ENCODE measurements at places on chromosomes 6 and 20.
A peak's percentile ranks its signal among the peaks of the same experiment; 100 is the strongest.

GRCh38 chr6:107489636-107490565, at the start of gene SOBP:
TSS of gene SOBP (plus strand) at chr6:107490117. CDS start at chr6:107490617, 500 bp downstream.
- DNase-seq, result no peak
- H3K27me3 ChIP-seq, result peaks cover 9% of the 10 kb centered on the region
- peak within 1 kb of the TSS; percentile 94 for H3K4me3 ChIP-seq
- no peak within 1 kb of the TSS for H3K27ac ChIP-seq
- peaks cover 15% of the 10 kb centered on the region for H3K4me1 ChIP-seq

DNA sequence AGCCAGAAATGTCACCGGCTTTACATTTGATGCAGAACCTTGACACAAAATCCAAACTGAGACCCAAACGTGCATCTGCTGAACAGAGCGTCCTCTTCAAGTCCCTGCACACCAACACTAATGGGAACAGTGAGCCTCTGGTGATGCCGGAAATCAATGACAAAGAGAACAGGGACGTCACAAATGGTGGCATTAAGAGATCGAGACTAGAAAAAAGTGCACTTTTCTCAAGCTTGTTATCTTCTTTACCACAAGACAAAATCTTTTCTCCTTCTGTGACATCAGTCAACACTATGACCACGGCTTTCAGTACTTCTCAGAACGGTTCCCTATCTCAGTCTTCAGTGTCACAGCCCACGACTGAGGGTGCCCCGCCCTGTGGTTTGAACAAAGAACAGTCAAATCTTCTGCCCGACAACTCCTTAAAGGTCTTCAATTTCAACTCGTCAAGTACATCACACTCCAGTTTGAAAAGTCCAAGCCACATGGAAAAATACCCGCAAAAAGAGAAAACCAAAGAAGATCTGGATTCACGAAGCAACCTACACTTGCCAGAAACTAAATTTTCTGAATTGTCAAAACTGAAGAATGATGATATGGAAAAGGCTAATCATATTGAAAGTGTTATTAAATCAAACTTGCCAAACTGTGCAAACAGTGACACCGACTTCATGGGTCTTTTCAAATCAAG, 108.4 kb downstream of the RTN4IP1 start:
- no peaks in the 10 kb centered on the region for H3K27me3 ChIP-seq
- peak; percentile 95 for DNase-seq
- peak overlapping the region; percentile 93 for H3K27ac ChIP-seq
- peaks cover under 1% of the 10 kb centered on the region for H3K36me3 ChIP-seq

DNA sequence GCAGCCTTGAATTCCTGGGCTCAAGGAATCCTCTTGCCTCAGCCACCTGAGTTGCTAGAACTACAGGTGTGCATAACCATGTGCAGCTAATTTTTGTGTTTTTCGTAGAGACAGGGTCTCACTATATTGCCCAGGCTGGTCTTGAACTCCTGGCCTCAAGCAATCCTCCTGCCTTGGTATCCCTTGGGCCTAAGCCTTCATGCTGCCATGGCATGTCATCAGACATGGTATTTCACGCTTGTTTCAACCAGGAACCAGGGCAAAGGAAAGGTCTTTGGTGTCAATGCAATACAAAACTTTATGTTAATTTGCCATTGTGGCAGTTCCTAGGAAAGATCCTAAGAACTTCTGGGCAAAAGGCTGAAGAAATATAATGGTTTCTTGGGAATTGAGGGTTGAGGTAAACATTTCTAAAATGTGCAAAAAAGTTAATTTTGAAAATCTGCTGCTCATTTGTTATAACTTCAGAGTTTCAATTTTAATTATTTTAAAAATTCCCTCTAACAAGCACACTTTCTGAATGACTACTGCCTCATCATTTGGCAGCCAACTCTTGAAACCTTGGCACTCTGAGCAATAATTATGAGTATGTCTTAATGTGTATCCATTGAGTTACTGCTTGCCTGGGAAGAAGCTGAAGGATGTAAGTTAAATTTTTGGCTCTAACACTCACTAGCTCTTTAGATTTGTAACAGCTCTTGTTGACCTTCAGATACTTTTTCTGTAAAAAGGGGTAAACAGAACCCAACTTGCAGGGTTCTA, 154.1 kb downstream of the GJA10 start:
- H3K4me3 ChIP-seq, result no peak overlapping the region
- no peaks in the 10 kb centered on the region for H3K36me3 ChIP-seq

GRCh38 chr6:22062807-22063408, 233.9 kb downstream of the PRL start:
- peaks cover 44% of the 10 kb centered on the region for H3K4me1 ChIP-seq
- peak; percentile 69 for DNase-seq
- H3K27me3 ChIP-seq, result no peaks in the 10 kb centered on the region
- no peak overlapping the region for H3K4me3 ChIP-seq
- H3K36me3 ChIP-seq, result no peaks in the 10 kb centered on the region
- H3K27ac ChIP-seq, result peak overlapping the region; percentile 72

DNA sequence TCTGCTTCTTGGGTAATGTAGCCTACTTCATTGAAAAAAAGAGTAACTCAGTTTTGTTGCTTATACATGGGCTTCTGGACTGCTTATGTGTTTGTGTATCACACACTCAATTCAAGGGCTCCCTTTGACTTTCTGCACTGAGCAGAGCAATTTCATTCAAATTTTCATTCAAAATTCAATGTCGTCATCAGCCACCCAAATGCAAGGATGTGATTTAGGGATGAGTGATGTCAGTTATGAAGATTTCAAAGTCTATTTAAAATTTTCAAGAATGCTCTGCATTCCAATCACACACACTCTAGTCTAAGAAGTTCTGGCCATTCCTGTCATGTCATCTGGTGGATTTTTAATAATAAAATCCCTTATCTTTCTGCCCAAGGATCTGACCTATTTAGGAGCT, 344.5 kb upstream of the ZFP64 start:
- no peaks in the 10 kb centered on the region for H3K36me3 ChIP-seq
- H3K27ac ChIP-seq, result no peak overlapping the region
- H3K27me3 ChIP-seq, result no peaks in the 10 kb centered on the region
- no peaks in the 10 kb centered on the region for H3K4me1 ChIP-seq
- DNase-seq, result no peak
- H3K4me3 ChIP-seq, result no peak overlapping the region

DNA sequence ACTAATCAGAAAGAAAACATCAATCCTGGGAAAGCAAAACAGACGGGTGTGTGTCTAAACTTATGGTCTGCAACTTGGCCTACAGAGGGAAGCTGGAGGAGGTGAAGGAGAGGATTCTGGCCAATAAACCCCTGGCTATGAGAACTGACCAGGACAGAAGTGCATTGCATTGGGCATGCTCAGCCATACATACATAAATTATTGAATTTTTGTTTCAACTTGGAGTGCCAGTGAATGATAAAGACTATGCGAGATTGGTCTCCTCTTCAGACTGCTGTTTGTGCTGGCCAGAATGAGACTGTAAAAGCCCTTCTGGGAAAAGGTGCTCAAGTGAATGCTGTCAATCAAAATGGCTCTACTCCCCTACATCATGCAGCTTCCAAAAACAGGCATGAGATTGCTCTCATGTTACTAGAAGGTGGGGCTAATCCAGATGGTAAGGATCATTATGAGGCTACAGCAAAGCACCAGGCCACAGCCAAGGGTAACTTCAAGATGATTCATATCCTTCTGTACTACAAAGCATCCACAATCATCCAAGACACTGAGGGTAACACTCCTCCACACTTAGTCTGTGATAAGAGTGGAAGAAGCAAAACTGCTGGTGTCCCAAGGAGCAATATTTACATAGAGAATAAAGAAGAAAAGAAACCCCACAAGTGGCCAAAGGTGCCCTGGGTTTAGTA, 17.4 kb downstream of the ADNP start:
- no peak for DNase-seq
- H3K36me3 ChIP-seq, result peaks cover 5% of the 10 kb centered on the region
- no peak overlapping the region for H3K27ac ChIP-seq

GRCh38 chr6:97465877-97466561, 183.0 kb upstream of the MMS22L start:
- no peak overlapping the region for H3K27ac ChIP-seq
- no peaks in the 10 kb centered on the region for H3K4me1 ChIP-seq
- H3K36me3 ChIP-seq, result no peaks in the 10 kb centered on the region
- DNase-seq, result no peak

GRCh38 chr6:17979479-17979878, 8.0 kb downstream of the KIF13A start:
- no peak overlapping the region for H3K27ac ChIP-seq
- no peak for DNase-seq
- no peak overlapping the region for H3K4me3 ChIP-seq
- no peaks in the 10 kb centered on the region for H3K36me3 ChIP-seq
- no peaks in the 10 kb centered on the region for H3K27me3 ChIP-seq
- no peaks in the 10 kb centered on the region for H3K4me1 ChIP-seq

GRCh38 chr20:40489886-40490285, 199.2 kb downstream of the MAFB start:
- H3K36me3 ChIP-seq, result no peaks in the 10 kb centered on the region
- no peaks in the 10 kb centered on the region for H3K27me3 ChIP-seq
- H3K27ac ChIP-seq, result no peak overlapping the region
- DNase-seq, result no peak
- H3K4me1 ChIP-seq, result no peaks in the 10 kb centered on the region

DNA sequence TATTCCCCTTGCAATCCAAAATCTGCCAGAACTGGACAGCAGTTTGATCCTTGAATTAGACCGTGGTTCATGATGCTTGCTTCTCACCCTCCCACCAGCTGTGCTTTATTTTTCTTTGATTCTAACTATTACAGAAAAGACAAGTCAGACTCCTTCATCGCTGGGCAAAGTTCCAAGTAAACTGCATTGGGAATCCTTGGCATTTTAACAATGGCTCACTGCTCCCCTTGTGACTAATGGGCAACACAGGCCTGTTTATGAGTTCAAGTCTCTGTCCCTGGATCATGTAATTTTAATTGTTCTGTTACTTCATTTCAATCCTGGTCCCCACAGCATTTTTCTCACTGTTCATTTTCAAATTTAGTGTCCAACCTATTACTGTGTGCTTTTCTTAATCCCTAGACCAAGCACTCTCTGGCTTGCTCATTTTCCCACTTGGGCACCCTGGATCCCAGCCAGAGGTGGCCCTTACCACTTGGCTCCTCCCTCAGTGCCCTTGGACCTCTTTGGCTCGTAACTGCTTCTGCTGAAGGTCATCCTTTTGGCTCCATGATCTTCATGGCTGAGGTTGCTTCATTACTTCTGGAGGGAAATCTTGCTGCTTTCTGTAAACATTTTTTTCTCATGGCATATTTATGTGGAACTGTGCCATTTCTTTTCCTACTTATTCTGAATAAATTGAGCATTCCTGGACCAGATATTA, 32.8 kb downstream of the PSMB9 start:
- H3K27me3 ChIP-seq, result no peaks in the 10 kb centered on the region
- no peaks in the 10 kb centered on the region for H3K4me1 ChIP-seq
- DNase-seq, result no peak
- no peak overlapping the region for H3K4me3 ChIP-seq
- no peaks in the 10 kb centered on the region for H3K36me3 ChIP-seq

DNA sequence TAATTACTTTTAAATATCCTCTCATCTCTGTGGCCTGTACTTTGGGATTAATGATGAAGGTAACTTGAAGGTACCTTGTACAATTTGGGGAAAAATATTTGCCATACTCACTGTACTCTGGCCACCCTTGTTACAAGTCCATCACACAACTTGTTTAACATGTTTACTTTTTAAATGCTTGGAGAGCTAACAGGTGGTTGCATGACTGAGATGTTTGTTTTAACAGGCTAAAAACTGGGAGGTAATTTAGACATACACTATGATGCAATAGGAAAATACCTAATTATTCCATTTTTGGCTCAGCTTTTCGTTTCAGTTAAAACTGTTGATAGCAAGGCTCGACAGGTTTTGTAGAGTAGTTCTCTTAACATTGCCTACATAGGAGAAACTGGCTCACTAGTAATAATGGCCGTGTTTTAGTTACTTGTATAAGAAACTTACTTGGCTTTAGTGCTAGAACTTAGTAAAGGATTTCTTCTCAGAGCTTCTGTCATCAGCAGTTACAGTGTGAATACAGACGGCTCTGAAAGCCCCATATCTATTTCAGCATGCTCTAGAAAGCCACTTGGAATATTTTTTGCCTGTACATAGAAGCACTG, 489.8 kb upstream of the SOX4 start:
- H3K27me3 ChIP-seq, result no peaks in the 10 kb centered on the region
- H3K4me1 ChIP-seq, result peaks cover 6% of the 10 kb centered on the region
- no peak for DNase-seq
- H3K36me3 ChIP-seq, result no peaks in the 10 kb centered on the region

- H3K27ac ChIP-seq, result no peak overlapping the region
- no peak for DNase-seq
Measured at GRCh38 chr6:34324738-34325444, 67.6 kb downstream of the NUDT3 start.

DNA sequence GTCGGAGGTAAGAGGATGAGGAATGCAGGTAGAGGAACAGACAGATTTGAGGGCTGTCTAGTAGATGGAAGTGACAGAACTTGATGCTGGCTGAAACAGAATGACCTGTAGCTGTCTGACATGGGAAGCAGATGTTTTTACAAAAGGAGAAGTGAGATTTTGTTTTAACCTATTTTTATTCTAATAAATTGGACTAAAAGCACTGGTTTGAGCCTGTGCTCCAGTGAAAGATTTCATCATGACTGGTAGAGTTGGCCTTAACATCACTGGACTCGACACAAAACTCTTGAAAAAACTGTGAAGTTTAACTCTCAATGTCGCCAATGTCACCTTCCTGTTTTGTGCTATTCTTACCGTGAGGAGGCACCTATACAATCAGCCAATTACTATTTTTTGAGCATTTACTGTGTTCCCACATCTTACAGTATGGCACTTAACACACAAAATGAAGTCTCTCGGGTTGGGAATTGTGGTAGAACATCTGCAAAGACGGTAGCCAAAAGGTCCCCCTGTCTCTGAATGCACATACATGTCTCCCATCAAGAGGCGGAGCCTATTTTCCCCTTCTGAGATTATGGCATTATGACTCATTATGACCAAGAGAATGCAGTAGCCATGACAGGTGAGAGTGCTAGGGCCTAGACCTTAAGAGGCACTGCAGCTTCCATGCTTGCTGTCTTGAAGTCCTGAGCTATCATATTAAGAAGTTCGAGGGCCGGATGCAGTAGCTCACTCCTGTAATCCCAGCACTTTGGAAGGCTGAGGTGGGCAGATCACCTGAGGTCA, 93.2 kb downstream of the FOXF2 start:
- H3K36me3 ChIP-seq, result no peaks in the 10 kb centered on the region
- peak; percentile 66 for DNase-seq
- peak overlapping the region; percentile 80 for H3K27ac ChIP-seq
- no peaks in the 10 kb centered on the region for H3K27me3 ChIP-seq

- DNase-seq, result peak; percentile 1
- H3K27me3 ChIP-seq, result no peaks in the 10 kb centered on the region
- no peak overlapping the region for H3K27ac ChIP-seq
Measured at GRCh38 chr6:145147981-145148749, 587.2 kb downstream of the EPM2A start.
